ENCODE measurements at places on chromosomes 12 and 14.

GRCh38 chr14:91140672-91141071 is 26.8 kb downstream of the DGLUCY start:
- no peak for DNase-seq

DNA sequence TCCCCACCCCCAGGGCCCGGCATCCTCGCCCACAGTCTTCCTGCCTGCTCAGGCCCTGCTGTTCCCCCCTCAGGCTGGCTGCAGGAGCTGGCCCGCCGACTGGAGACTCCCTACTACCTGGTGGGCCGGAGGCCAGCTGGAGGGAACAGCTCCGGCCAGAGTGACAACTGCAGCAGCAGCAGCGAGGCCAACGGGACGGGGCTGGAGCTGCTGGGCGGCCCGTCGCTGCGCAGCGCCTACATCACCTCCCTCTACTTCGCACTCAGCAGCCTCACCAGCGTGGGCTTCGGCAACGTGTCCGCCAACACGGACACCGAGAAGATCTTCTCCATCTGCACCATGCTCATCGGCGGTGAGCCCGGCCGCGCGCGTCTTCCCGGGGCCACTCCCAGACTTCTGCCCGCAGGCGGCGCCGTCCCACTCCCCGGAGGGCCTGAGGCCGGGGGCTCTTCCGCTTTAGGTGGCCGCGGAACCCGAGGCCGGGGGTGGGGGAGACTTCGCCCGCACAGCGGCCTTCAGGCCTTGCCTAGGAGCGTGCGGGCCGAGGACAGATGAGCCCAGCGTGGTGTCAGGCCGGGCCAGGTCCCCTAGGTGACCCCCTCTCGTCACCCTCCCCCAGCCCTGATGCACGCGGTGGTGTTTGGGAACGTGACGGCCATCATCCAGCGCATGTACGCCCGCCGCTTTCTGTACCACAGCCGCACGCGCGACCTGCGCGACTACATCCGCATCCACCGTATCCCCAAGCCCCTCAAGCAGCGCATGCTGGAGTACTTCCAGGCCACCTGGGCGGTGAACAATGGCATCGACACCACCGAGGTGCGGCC is 10.2 kb downstream of the KCNH3 start:
- peak; percentile 58 for DNase-seq

- DNase-seq, result no peak
These were observed 34.5 kb downstream of the SCARB1 start for GRCh38 chr12:124829008-124829707.

DNA sequence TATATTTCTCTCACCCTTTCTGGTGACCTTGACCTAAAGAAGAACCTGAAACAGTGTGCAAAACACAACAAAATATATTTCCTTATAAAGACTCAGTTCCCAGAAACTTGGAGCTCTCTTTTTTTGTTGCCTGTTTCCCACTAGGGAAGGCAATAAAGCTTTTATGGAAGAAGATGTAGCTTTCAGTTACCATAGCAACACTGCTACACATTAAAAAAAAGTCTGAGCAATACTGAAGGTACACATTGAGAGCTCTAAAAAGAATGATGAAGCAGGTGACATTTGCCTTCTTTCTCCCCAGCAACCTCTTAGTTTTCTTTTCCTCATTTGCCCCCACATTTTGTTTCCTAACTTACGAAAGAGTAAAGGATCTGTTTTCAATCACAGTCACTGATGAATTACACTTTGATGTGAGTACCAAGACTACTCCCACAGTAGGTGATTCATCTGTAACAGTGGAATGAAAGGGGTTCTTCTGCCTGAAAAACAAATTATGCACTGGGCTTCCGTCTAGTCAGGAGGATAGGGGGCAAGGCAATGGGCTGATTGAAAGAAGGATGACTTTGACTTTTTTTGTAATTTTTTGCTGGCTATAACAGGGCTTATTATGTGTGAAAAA is 1.1 kb upstream of the CATSPERB start:
- no peak for DNase-seq

GRCh38 chr12:53981634-53982565 is 3.0 kb upstream of the HOXC10 start:
- no peak for DNase-seq

DNA sequence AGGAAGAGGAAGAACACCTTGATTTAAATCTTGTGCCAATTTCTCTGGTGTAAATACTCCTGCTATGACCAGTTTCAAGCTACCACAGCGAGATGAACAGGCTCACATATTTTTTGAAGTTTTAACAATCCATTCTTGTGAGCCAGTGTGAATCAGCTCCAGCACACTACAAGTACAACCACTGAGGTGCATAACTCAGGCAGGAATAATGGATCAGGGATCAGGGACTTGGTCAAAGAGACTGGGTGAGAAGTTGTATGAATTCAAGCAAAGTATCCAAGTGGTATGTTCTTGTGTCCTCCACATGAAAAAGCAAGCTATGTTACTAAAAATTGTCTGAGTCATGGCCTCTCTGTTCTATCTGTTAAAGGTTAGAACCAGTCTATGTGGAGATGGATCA is 35.2 kb upstream of the KITLG start:
- DNase-seq, result no peak

DNA sequence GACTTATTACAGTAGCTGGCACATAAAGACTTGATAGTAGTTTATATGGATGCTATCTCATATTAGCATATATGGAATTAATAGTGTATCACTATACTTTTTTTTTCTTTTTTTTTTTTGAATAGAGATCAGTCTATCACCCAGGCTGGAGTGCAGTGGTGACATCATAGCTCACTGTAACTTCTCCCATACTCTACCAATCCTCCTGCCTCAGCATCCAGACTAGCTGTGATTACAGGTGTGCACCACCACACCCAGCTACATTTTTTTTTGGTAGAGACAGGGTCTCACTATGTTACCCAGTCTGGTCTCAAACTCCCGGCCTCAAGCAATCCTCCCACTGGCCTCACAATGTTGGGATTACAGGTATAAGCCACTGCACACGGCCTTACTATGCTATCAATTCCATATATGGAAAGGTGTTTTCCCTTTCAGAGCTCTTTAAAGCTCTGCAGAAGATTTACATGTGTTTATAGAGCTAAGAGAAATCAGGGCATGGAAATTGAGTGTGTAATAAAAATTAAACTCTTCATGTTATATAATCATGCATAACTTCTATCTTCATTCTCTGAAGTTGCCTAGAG is 1.8 kb upstream of the TBK1 start:
- no peak for DNase-seq

DNA sequence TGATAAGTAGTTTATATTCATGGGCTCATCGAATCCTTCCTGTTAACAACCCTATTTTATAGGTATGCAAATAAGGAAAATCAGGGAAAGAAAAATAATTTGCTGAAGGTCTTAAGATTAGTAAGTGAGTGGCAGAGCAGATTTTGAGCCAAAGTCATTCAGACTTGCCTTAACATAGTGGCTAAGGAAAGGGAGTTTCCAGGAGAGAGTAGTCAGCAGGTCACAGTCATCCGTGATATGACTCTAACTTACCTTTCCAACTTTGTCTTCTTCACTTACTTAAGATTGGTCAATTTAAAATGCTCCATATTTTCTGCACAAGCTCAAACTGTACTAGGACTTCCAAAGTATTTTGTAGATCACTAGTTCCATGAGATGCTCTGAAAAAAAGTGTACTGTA is 46.6 kb downstream of the AKAP6 start:
- DNase-seq, result no peak

GRCh38 chr12:53907103-53907502 is 31.5 kb upstream of the HOXC13 start:
- DNase-seq, result no peak

GRCh38 chr14:28130610-28131284 is 635.8 kb upstream of the FOXG1 start:
- DNase-seq, result no peak

- DNase-seq, result no peak
These were observed 7.6 kb upstream of the CCDC184 start for GRCh38 chr12:48175613-48176416.

GRCh38 chr14:101933209-101933608 is 31.2 kb upstream of the DYNC1H1 start:
- no peak for DNase-seq

GRCh38 chr12:40735551-40736230 is 43.5 kb downstream of the CNTN1 start:
- DNase-seq, result no peak

GRCh38 chr12:64999148-64999425 is 122.0 kb downstream of the WIF1 start:
- DNase-seq, result no peak

DNA sequence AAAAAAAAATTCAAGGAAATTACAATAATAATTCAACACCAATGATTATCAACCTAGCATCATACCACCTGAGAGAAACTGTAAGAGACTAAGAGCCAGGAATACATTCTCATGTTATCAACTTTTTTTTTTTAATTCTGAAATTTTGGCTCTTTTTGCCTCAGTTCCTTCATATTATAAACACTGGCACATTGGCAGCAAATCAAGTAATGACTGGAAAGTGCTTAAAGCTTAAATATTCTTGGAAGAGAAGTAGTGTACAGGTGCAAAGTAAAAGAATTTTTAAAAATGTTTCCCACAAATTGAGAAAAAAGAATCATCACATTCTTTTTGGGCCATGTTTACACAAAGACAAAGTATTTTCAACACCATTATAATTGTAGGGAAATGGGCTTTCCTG is 296.9 kb upstream of the SOX5 start:
- no peak for DNase-seq

- DNase-seq, result no peak
These were observed 81.6 kb upstream of the RERGL start for GRCh38 chr12:18171571-18171970.

GRCh38 chr12:116196226-116196625 is 81.3 kb downstream of the MED13L start:
- no peak for DNase-seq

- no peak for DNase-seq
These were observed 26.6 kb upstream of the KLRB1 start for GRCh38 chr12:9634177-9634803.

DNA sequence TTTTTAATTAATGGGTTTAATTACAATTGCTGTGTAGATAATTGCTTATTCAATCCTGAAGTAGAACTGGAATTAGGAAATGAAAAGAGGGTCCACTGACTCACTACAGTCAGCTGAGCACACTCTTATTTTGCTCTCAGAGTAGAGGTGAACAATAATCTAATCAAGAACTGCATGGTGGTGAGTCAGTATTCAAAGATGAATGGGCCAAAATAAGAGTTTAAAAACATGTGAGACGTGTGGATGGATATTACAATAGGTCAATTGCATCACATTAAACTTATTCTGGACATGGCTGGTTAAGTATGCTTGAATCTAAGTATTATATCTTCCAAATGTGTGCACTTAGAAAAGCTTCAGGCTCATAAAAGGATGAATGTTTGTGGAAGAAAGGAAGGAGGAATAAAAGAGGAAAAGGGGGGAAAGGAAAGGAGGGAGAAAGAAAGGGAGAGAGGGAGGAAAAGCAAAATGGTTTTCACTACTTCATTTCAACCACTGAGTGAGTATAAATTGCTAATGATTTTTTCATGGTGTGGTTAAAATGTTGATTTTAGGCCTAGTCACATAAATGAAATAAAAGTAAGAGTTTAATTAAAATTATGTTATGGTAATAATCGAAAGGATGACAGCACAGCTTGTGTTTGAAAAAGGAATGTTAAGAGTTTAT is 27.0 kb upstream of the EEA1 start:
- DNase-seq, result no peak

GRCh38 chr12:114664651-114665320 is 19.2 kb downstream of the TBX3 start:
- peak; percentile 66 for DNase-seq

DNA sequence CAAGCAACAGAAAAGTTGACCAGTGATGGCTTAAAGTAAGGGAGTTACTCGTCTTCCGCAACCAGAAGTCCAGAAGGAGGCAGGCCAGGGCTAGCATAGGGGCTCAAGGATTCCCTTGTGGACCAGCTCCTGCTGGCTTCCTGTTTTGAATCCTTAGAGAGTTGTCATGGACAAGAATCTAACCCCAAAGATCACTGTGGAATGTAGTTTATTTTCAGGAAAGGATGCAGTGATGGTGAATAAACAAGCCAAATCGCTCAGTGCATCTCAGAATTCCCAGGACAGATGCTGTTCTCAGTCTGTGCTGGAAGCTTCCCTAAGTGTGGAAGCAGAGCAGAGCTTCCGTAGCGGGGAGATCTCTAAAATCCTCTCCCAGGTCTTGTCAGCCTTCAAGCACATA is 311.3 kb downstream of the C12orf75 start:
- no peak for DNase-seq

DNA sequence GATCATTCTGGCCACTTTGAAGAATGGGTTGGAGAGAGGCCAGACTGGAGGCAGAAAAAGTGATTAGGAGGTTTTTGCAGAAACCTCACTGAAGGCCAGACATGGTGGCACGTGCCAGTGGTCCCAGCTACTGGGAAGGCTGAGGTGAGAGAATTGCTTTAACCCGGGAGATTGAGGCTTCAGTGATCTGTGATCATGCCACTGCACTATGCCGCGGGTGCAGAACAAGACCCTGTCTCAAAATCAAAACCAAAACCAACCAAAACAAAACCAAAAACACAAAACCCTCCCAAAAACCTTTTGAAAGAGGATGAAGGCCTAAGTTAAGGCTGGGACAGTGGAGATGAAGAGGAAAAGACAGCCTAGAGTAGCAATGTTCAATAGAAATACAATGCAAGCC is 15.2 kb upstream of the CFAP54 start:
- no peak for DNase-seq

DNA sequence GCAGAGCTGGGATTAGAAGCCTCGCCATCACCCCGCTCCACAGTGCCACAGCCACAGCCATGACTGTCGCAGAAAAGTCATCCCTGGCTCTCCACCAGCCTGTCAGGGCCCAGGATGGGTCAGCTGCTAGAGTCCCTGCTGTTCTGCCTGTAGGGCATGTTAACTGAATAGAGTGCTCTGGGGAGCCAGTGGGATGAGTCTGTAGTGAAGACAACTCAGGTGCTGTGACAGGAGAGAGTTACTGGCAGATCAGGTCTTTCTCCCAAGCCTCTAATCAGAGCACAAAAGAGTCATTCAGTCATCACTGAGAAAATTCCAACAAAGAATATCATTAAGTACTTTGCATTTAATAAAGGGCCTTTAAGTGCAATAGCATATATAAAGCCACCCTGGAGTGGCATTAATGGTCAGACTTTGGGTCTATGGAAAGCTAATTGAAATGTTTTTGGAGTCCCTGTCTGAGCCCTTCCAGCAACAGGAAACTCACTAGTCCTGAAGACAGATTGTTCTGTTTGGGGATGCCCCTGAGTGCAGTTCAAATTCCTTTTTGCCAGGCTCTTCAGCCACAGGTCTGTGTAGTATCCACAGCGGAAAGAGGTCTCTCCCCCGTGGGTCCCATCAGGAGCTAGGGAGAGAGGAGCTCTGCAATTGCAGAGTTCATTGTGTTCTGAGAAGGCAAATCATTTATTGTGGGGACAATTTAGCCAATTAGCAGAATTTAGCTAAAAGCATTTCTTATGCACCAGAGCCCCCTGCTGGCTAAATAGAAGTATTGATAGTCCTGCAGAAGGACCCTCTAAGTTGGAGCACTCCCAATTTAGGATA is 45.2 kb upstream of the C14orf132 start:
- DNase-seq, result no peak

Data from mesothelial cell of epicardium (in vitro differentiated cells).